ENCODE measurements at places on chromosomes 12 and 14.

- DNase-seq: no peak
Measured at GRCh38 chr14:23307146-23307530, 505 bp downstream of the BCL2L2 start.

- no peak for DNase-seq
Measured at GRCh38 chr14:42159138-42159537, 552.5 kb downstream of the LRFN5 start.

DNA sequence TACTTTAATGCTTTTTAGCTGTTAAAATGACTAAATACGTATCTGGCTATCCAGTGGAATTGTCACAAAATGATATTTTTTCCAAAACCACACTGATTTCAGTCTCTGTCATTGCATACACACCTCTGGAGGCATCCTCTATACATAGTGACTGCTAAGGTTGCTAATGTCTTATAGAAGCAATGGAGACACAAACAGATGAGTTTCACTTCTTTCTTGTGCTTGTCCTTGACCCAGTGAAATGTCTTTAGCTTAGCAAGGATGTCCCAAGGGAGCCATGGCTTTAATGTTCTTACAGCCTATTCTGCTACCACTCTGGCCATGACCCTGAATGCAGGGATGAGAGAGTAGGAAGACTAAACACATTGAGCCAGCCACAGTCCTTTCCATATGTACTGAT is 90.3 kb downstream of the TPH2 start:
- DNase-seq: no peak

DNA sequence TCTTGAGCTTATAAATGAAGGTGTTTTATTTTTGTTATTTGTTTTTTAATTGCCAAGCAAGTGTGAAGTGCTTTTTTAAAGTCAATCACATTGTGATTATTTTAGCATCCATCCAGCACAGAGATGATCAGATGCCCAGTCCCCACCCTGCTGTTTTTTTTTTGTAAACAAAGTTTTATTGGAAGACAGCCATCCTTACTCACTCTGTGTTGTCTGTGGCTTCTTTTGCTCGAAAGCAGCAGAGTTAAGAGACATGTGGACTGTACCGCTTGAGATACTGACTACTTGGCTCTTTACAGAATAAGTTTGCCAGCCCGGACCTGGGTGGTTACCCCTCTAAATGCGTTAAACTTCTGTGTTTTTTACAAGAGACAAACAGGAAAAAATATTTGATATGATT is 30.9 kb upstream of the AMN start:
- DNase-seq: no peak

GRCh38 chr12:63795032-63795687 is 15.5 kb downstream of the RXYLT1 start:
- no peak for DNase-seq

DNA sequence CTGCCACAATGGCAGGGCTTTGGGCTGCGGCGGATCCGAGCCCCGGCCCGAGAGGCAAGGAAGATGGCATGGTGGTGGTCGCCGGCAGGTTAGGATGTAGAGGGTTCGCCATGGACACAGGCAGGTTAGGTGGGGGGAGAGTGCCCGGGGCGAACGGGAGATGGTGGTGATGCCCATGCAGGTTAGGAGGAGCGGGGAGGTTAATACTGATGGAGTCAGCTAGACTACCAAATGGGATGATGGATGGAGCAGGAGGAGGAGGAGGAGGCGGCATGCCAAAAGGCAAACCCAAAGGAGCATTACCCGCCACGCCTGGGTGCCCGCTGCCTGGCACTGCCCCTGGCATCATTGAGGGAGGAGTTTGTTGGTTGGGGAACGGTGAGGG is 6.2 kb downstream of the MYL6 start:
- DNase-seq: no peak

GRCh38 chr12:71465796-71466195 is 26.2 kb downstream of the LGR5 start:
- no peak for DNase-seq

DNA sequence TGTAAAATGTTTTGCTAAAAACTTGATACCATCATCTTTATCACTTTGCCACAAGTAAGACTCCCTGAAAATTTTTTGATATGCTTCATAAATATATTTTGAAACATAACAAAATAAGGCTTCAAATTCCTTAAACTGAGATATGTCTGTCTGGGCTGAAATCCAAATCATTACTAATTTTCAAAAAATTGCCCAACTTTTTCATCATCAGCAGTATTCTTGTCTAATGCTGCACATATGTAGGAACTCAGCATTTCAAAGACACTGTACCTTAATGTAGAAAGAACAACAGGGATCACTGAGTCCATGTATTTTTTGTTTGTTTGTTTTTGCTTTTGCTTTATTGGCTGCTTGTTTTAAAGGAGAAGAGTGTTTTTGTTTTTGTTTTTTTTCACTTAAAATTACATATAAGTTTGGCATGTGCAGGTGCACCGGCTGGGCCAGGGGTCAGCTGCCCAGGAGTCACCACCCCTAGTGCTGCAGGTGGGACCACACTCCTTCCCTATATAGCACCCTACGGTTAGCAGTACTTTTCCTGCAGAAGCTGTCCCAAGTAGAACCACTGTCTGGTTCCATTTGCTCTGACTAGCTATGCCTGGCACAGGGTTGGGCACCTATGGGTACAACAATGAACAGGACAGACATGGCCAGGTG is 231.2 kb downstream of the PIK3C2G start:
- DNase-seq: no peak

- no peak for DNase-seq
Measured at GRCh38 chr14:56874375-56874774, 64.1 kb upstream of the OTX2 start.
